Stimulated activated CD8-positive, alpha-beta memory T cell treated with anti-CD3 and anti-CD28 coated beads, Interleukin-7, amount 100 ng/mL, for 24 hours (primary cell): ENCODE measurements at places on chromosomes 1 and 21.

DNA sequence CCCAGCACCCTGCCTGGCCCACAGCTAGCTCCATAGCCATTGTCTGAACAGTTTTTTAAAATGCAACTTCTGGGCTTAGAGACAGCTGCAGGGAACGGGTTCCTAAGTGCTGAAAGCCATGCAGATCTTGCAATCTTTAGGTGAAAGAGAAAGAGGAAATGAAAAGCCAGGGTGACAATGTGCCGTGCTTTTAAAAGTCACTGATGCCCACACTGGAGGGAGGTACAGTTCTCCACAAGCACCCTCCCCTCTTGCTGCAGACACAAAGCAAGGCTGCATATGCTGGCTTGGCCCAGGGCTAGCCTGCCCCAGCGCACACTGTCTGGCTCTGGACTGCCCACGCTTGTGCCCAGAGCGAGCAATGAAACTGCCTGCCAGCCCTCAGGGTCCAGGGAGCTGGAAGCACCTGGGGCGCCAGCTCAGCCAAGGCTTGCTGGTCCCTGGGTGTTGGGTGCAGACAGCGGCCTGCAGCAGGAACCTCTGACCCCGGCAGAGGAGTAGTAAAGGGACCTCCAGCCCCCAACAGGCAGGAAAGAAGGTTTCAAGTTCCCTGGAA lies 70.4 kb downstream of the AJAP1 start:
- DNase-seq: no peak

- no peak for DNase-seq
These were observed 1156.6 kb downstream of the PLA2G4A start for GRCh38 chr1:187985145-187985896.

- no peak for DNase-seq
These were observed 92.9 kb downstream of the EDEM3 start for GRCh38 chr1:184661801-184662200.

DNA sequence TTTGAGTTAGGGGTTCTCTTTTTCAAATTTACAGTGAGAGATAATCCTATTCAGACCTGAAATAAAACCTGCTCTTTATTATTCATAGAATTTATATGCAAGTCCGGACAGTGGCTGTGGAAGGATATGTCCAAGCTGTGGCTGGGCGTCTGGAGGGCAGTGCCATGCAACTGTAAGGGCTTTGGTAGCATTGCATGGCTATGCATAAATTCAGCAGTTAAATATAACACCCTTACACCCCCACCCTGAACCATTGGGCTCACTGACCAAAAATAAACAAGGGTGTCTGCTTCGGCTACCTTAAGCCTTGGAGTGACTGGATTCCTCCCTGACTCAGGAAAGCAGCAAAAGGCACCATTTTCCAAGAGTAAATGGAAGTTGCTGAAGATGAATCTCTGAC lies 5.4 kb downstream of the CHTOP start:
- no peak for DNase-seq

DNA sequence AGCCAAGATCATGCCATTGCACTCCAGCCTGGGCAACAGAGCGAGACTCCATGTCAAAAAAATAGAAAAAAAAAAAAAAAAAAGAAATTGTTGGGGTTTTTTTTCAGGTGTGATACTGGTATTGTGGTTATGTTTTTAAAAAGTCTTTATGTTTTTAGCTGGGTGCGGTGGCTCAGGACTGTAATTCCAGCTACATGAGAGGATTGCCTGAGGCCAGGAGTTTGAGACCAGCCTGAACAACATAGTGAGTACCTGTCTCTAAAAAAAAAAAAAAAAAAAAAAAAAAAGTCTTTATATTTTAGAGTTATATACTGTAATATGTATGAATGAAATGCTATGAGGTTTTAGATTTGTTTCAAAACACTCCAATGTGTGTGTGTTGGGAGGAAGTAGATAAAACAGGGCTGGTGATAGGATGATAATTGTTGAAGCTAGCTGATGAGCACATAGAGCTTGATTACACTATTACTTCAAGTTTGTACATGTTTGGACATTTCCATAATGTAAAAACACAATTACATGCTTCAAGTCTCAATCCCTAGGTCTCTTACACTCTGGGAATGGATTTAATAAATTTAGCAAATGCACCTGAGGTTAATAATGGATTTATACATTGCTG lies 30.2 kb upstream of the ATP5PO start:
- DNase-seq: no peak

DNA sequence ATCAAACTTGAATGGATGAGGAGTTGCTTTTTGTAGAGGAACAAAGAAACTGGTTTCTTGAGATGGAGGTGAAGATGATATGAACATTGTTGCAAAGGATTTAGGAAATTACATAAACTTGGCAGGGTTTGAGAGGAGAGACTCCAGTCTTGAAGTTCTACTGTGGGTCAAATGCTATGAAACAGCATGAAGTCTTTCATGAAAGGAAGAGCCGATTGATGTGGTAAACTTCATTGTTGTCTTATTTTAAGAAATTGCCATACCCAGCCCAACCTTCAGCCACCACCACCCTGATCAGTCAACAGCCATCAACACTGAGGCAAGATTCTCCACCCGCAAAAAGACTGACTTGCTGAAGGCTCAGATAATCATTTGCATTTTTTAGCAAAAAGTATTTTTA lies 52.2 kb downstream of the SIPA1L2 start:
- DNase-seq: no peak

- DNase-seq: no peak
These were observed 66.8 kb upstream of the RGS7 start for GRCh38 chr1:241423541-241424479.

- no peak for DNase-seq
These were observed 12.1 kb upstream of the LINGO4 start for GRCh38 chr1:151817353-151817730.

GRCh38 chr21:42806509-42807140 lies 72.7 kb downstream of the WDR4 start:
- no peak for DNase-seq

DNA sequence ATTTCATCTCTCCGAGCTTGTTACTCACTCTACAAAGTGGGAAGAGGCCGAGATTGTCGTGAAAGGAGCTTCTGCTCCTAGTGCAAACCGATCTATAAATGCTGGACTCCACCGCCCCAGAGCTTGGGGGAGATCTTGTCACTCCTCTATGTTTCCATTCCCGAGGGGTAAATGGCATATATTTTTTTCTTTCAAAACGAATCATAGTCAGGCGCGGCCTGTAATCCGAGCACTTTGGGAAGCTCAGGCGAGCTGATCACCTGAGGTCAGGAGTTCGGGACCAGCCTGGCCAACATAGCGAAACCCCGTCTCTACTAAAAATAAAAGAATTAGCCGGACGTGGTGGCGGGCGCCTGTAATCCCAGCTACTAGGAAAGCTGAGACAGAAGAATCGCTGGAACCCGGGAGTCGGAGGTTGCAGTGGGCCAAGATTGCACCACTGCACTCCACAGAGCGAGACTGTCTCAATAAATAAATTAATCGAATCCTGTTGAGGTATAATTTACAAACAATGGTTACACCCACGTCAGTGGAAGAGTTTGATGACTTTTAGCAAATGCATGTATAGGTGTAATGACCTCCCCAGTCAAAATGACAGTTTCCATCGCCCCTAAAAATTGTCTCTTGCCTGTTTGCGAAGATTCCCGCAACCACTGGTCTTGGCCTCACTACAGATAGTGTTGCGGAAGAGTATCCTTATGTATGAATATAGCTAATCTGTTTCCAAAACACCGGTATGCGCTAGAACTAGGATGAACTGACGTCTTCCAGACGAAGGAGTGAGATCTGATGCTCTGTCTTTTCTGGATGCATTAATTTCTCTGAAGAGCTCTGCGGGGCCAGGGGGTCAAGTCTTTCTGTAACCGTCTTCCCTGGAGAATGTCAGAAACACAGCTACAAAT lies 840 bp upstream of the HEATR1 start:
- DNase-seq: no peak

DNA sequence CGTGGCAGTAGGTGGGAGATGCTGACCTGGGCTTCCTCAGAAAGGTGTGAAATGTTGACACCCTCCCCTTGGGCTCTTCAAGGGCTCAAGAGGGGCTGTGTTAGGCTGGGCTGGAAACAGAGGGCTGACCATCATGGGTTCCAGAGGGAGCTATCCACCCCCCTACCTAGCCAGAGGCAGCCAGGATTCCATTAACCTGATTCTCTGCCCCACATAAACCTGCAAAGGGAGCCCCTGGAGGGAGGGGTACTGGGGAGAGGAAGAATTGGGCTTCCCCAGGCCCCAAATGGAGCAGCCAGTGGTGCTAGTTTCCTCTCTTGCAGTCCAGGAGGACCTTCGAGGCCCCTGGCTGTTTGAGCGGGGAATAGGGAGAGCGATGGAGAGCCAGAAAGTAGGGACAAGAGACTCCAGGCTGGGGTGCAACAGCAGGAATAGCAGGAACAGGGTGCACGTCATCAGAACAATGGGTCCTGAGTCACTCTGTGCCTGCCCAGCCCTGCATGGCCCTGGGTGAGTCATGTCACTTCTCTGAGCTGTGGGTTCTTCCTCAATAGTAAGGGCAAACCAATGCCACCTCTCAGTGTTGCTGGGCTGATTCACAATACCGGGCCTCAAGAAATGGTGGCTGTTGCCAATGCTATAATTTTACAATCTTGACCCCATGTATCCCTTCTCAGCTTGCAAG lies 121.2 kb downstream of the EPHB2 start:
- no peak for DNase-seq

DNA sequence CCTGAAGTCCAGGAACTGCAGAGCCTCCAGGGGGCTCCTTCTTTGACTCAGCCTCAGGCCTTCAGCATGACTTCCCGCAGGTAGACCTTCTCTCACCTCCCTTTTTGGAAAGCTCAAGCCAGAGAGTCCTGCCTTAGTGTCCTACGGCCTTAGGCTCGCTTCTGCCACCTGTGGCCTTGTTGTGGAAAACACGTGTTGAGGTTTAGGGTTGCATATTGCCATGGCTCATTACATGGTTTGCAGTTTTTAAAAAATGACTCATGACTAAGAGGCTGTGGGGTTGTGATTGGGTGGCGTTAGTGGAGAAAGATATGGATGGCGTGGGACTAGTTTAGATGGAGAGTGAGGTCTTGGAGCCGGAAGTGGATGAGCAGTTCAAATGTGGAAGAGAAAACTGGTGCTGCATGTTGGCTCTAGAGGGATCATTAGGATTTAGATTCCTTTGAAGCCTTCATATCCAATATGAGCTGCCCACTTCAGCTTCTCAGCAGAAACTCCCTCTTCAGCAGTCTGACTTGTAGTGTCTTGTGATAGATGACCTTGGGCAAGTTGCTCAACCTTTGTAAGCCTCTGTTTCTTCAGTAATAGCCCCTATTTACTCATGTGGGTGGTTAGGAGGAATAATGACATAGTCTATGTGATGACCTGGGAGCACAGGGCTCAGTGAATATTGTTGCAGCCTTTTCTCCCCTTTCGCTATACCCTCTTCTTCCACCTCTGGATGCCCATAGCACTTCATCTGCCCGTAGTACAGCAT lies 6.5 kb upstream of the FGGY start:
- no peak for DNase-seq

DNA sequence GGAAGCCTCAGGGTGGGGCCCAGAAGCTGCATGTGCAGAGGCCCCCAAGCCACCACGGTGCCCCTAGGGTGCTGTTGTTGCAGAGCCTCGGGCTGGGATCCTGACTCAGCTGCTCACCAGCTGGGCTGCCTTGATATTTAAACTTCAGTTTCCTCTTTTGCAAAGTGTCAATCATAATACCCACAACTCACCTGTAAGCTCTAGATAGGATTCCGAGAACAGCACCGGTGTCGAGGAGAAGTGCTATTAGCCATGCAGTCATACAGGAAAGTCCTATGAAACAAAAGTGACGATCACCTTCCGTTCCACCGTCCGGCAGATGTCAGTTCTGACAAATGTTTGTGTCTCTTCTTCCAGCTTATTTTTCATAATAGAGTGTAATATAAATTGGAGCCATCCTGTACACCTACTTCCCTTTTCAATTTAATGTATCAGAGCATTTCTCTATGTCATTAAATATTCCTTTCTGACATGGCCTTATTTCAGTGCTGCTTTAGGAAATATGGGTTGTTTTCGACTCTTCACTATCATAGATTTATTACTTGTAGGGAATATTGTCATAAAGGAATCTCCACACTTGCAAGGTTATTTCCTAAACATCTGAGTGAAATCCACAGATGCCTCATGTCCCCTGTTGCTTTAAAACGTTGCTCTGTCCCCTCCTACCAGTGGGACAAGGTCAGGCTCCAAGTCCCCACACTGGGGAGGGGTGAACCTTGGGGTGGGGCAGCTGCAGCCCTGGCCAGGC lies 100.8 kb downstream of the SIK1 start:
- DNase-seq: no peak

DNA sequence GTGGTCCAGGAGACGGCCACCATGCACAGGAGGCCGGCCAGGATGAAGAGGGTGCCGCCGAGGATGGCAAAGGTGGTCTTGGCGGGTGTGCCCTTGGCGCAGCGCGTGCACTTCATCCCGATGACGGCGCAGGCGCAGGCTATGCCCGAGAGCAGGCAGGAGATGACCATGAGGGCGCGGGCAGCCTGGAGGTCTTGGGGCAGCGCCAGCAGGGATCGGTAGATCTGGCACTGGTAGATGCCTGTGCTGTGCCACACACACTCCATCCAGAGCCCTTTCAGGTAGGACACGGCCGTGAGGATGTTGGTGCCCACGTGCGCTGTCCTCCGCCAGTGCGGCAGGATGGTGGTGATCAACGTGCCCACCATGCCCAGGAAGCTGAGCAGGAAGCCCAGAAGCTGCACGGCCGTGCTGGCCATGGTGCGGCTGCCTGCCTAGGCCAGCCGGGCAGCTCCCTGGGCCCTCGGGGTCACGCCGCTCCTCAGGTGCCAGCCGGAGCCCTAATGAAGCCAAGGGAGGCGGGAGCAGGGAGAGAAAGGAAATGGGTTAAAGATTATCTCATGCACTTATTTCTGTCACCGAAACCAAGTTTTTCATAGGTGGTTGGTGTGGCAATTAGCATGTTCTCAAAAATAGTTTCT lies 18.5 kb downstream of the CLDN14 start:
- DNase-seq: no peak

- DNase-seq: no peak
These were observed 88.1 kb downstream of the DMRTB1 start for GRCh38 chr1:53547231-53547790.

DNA sequence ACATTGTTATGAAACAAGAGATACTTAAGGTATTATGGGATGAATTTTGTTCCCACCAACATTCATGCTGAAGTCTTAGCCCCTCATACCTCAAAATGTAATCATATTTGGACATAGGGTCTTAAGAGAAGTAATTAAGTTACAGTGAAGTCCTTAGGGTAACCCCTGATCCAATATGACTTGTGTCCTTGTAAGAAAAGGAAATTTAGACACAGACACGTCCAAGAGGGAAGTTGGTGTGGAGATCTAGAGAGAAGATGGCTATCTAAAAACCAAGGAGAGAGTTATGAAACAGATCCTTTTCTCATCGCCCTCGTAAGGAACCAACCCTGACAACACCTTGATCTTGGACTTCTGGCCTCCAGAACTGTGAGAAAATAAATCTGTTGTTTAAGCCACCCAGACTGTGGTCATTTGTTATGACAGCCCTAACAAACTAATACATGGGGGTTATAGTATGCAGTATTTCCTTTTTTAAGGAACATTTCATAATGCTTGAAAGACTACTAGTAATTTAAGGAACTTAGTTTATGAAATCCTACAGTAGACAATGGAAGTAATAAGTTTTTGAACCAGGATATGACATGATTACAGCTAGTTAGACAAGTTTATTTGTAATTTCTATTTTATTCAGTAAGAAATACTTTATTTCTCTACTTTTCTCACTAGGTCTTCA lies 875.5 kb upstream of the ADGRL2 start:
- no peak for DNase-seq
